Mucosa of descending colon (tissue), 3 donors: ENCODE measurements at places on chromosomes 3 and 15. TPM values are rescaled to one million over a fixed set of nuclear protein-coding genes. Genes with fewer than 3 reads are reported as not detected.

The PDZRN3 gene
- total RNA-seq, result 147 TPM

The CEP152 gene
- total RNA-seq, result 7.8 TPM

The ABTB1 gene
- total RNA-seq, result 48.7 TPM

The TFRC gene
- total RNA-seq, result 119 TPM

The RAD18 gene
- total RNA-seq, result 10.2 TPM

The SCAANT1 gene
- not detected for total RNA-seq

DNA sequence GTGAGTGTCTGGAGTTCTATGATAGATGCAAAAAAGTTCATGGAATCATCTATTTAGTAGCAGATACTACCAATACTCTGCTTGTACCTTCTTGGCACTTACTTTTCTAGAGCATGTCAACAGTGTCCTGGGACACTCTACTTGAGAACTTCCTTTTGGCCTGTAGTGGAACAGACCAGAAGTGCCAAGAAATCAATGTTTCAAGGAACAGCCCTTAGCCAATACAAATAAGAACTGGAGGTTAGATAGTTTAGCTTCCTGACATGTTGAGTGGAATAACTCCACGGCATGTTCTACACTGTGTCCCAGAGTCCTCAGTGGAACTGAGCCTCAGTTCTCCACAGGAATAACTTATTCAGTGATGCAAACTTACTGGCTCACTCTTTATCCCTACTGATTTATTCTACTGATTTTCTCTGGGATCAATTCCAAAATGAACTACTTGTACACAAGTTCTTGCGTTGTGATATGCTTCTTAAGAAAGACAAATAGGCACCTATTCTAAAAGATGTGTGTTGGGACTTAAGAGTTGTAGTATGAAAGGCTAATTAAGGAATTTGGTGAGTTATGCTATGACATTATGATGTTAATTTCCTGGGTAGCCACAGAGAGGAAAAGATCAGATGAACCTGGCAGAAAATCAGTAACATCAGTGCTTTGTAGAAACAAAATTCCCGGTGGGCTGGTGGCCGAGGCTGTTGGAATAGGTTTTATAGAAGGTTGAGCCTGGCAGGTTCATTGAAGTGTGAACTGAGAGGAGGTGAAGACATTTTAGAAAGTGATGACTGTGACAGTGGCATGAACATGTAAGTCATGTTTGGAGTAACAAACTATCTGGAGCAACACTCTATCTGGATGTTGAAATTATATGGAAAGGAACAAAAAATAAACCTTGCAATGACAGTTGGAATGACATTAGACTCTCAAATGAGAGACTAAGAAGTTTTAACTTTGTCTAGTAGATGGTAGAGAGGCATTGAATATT lies 101.8 kb upstream of the RBMS3 start:
- no peak for DNase-seq

GRCh38 chr3:31908391-31909097 lies 72.5 kb downstream of the OSBPL10 start:
- DNase-seq, result no peak

GRCh38 chr15:100158356-100158755 lies 183.4 kb downstream of the ADAMTS17 start:
- no peak for DNase-seq

DNA sequence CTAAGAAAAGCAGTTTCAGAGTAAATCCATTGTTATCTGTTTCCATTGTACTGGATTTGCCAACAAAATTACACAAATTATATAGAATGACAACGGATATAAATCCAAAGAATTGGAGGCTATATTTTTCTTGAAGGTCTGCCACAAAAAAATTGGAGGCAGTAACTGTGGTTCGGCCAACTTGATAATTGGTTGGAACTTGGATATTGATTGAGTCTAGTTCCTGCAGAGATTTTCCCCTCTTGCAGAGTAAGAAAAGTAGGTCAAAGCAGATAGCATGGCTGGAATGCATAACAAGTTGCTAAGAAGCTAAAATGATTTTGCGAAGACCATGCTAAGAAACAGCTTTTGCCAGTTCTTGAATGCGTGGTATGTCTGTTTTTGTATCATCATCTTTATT lies 269.6 kb upstream of the CFAP20DC start:
- DNase-seq, result no peak

DNA sequence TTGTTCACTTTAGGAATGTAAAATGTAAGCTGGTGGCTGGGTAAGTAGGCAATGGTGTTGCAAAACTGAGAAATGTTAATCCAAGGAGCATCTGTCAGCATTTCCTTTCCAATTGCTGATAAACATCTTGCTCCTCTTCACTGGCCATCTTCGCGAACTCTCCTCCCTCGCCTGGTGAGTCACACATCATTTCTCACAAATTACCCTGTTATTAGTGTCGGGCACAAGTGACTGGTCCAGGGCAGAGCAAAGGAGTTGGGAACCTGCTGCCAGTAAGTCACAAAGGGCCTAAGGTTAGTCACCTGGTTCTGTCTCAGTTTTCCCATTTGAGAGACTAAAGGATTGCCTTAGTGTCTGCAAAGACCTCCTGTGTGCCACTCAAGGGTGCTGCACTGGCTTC lies 13.0 kb downstream of the CERS3 start:
- no peak for DNase-seq

GRCh38 chr3:74489050-74489792 lies 125.2 kb downstream of the CNTN3 start:
- DNase-seq, result no peak

DNA sequence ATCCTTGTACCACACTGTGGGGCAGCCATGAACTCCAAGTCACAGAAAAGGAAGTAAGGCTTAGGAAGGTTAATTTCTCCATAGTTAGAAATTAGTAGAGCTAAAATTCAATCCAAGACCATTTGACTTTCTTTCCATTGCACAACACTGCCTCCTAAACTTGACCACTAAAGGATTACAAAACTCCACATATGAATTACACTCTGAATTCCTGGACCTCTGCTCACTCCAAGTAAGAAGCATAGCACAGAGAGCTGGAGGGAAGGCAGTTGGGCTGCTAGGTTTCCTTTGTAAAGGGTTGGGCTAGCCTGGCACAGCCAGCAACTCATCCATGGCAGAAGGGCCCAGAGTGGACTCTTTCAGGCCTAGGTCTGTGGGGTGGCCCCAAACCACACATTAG lies 134.4 kb downstream of the MYLK start:
- DNase-seq, result no peak

DNA sequence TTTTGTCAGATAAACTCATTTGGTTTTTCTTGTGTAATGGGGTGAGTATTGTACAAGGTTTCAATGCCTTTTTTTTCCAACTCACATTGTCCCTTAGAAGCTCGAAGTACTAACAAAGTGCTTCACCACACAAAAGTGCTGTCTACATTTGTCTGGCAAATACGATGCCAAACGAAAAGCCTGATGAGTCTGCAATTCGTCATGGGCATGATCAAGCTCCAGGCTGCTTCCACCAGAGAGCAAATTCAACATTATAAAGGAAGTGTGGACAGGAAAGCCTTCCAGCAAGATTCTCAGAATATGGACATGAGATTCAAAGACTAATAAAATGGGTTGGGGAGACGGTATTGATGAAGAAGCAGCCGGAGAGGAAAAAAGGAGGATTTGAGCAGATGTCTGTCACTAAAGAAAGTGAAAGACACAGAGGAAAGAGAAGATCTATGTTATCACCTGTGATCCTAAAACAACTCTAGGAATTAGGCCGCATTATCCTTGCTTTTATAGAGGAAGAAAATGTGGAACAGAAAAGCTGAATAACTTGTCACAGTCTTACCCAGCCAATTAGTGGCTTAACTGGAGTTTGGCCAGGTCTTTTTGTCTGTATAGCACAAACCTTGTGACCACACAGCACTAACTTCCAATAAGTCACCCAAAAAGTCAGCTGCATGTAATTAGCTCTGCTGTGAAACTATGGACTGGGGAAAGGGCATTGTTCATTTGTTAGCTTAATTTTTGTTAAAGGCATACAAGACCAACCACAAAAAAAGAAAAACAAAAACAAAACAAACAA lies 494.8 kb downstream of the FHIT start:
- no peak for DNase-seq

DNA sequence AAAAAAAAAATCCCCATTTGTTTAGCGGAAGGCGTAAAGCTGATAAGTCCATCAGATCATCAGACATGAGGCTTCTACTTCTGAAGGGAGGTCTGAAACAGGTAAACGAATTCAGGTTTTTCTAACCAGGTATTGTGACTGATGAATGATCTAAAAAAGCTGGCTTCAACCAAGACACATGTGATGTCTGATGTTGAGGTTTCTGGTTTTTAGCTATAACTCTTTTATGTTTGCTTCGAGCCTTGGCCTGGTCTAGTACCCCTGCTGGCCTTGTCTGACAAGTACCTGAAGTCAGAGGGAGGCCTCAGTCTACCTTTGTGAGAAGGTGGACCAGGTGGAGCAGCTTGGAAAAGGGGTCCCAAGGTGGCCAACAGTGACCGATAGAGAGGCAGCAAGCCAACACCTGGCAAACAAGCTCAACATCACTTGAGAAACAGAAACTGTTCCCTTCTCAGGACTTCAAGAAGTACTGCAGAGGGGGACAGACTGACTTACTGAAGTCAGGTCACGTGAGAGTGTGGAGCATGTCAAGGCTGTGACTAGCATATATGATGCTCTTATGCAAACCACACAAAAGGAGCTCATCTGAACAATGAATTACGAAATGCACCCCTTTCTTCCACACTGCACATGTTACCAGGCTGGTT lies 33.0 kb upstream of the CA12 start:
- DNase-seq, result no peak
